ENCODE measurements at places on chromosomes 3 and 15.

- DNase-seq: peak; percentile 79
These were observed 19.3 kb upstream of the GPX1 start for GRCh38 chr3:49377483-49377882.

GRCh38 chr15:64011736-64012135, 34.5 kb downstream of the DAPK2 start:
- no peak for DNase-seq

- DNase-seq: no peak
These were observed 96.3 kb downstream of the LRRC28 start for GRCh38 chr15:99347574-99347973.

DNA sequence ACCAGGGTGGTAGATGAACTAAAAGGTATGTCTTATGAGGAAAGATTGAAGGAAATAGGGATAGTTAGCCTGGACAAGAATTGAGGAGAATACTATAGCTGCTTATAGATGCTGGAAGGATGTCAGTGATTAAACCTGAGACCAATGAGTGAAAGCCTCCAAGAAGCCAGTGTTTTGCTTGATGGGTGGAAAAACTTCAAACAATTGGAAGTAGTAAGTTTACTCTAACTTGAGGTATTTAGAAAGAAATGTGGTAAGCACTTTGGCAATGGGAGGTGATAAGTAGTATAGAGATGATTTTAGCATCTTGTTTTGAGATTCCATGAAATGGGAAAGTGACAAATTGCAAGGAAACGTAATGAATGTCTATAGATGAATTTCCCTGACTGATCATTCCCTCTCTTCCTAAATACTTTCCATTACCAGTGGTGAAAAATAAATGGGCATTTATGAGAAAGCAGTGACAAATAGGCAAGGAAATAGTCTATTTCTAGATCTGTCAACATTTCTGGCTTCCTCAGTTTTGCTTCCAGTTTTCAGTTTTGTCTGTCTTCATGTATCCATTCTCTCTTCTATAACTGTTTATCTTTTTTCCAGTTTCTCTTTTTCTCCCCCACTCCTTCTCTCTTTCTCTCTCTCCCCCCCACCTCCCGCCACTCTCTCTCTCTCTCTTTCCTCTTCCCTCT, 19.2 kb downstream of the SLC15A2 start:
- DNase-seq: no peak

DNA sequence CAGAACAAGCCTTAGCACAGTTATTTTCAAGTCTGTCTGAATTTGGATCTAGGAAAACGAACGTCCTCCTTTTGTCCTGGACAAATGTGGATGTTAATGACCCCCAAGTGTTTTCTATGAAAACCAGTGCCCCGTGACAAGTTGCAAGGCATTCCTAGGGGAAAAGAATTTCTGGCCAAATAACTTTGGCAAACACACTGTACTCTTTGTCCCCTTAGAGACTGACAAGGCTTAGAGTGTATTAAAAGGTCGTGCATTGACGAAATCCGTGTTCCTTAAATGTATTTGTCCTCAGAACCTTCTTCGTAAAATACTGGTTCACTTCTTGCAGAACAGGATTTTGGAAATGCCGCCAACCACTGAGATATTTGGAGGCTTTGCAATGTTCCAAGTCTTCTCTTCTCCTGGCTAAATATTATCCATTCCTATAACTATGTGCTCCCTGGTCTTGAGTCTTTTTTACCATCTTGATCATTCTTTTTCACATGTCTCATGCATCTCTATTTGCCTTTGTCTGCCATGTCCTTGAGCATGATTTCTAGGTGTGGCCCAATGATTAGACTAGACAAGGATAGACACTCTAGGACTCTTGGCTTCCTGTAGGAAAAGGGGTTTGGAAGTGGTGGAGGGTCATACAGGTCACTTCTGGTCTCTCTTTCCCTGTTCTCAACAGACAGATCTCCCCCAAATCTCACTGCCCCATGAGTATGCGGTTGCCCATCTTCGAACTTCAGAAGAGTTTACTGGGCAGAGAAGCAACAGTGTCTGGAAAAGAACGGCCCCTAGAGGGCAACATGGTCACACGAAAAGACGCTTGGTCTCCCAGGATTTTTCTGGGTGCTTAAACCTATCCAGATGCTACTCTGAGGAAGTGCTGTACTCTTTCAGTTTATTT, 117.5 kb downstream of the EDEM1 start:
- DNase-seq: peak; percentile 43

GRCh38 chr15:45027220-45027619, 4.2 kb downstream of the SORD start:
- no peak for DNase-seq

DNA sequence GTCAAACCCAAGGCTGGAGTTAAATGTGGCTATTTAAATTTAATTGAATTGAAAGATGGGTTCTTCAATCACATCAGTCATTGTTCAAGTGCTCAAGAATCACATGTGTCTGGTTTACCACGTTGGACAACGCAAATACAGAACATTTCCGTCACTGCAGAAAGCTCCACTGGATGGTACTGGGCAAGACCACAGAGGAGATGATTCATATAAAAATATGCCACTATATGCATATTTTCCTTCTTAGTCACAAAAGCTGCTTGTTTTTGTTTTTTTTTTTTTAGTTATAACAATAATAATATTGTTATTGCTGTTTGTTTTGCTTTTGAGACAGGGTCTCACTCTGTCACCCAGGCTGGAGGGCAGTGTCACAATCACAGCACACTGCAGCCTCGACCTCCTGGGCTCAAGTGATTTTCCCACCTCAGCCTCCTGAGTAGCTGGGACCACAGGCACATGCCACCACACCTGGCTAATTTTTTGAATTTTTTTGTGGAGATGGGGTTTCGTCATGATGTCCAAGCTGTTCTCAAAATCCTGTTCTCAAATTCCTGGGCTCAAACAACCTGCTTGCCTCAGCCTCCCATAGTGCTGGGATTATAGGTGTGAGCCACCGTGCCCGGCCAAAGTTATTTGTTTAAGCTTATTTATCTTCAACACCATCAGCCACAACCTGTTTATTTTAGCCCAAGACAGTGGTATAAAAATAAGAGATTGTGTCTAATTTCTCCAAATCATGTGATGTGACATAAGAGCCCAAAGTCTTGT, 19.4 kb downstream of the RTP3 start:
- DNase-seq: no peak

DNA sequence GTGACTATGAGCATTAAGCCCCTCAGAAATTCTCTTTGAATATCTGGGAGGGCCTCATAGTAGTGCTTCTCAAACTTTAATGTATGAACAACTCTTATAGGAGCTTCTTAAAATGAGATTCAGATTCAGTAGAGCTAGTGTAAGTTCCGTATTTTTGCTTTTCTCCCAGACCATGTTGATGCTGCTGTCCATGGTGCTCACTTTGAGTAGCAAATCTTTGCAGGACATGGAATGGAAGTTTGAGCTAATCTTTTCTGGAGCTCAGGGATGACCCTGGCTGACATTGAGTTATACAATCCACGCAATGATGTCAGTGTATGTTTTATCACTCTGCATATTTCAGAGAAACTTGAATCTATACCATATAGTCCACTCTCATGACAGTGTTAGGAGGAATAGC, 134.2 kb downstream of the OTOL1 start:
- DNase-seq: no peak

GRCh38 chr15:96020133-96020532, 310.4 kb upstream of the NR2F2 start:
- no peak for DNase-seq

DNA sequence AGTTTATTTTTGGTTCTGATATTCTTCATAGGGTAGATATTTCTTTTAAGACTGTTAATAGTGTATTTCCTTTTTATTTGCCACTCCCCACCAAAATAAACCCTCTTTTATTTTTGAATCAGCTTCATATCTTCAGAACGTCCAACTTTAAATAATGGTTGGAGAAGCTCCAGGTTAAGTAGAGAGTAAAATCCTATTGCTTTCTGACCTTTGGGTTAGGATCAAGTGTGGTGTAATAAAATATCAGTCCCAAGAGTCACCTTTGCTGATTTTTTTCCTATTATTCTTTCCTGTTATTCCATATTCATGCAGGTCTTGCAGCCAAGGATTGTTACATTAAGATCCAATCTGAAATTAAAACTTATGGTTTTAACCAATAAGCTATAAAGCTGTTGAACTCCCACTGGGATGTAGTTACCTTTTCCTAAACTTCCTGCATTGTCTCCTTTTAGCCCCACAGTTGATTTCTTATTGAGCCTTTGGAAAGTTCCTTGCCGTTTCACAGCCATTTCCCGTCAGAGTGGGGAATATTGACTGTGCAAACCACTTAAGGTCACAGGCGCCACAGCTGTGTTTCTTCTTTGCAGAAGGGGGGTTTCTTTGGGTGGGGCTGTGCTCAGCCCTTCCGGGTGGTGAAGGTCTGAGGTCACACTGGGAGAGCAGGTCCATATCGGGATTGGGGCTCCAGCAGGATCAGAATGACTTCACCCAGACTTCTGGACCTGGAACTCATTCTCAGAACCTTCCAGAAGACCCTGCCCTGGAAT, 287.3 kb upstream of the CTDSPL start:
- no peak for DNase-seq

DNA sequence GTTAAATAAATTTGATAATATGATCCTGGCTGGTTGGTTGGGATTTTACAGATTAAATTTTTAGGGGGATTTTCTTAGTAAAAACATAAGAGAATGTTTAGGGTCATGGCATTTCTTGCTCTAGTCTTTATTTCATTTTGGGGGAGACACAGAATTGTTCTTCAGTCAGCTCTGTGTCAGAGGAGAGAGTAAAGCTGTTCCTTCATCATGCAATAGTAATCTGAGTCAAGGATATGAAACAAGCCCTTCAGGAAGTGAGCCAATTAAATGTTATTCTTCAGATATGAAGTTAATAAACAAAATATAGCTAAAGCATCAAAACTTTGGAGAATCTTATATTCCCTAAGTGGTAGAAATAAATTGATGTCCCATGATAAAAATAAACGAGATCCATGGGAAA, 22.9 kb upstream of the SLC4A7 start:
- no peak for DNase-seq

Measured in stimulated activated CD4-positive, alpha-beta T cell treated with anti-CD3 and anti-CD28 coated beads, Interleukin-1b, Interleukin-23, amount 100 ng/mL, for 48 hours (primary cell).